ENCODE measurements at places on chromosomes 6 and 20. TPM values are rescaled to one million over a fixed set of nuclear protein-coding genes. Genes with fewer than 3 reads are reported as not detected.

The CDH4 gene
- total RNA-seq: 4.0 TPM

The MYCT1 gene
- total RNA-seq: 2.1 TPM

The TSPO2 gene
- total RNA-seq: not detected

The SLC13A3 gene
- total RNA-seq: 2.2 TPM

The ZKSCAN8 gene
- total RNA-seq: 11.4 TPM

The OR12D3 gene
- total RNA-seq: not detected
